Cardiac septum (tissue), 1 donor: ENCODE measurements at places on chromosomes 3 and 15. TPM values are rescaled to one million over a fixed set of nuclear protein-coding genes. Genes with fewer than 3 reads are reported as not detected.

RAD54L2 gene
- 16.5 TPM for total RNA-seq

IL17RE gene
- 1.1 TPM for total RNA-seq

SOX2 gene
- not detected for total RNA-seq

KLHL6 gene
- total RNA-seq = 2.2 TPM

TNFAIP8L3 gene
- 4.8 TPM for total RNA-seq

SNX33 gene
- 10.3 TPM for total RNA-seq

HDC gene
- 1.00 TPM for total RNA-seq

MINAR1 gene
- total RNA-seq = 0.19 TPM

MASP1 gene
- 59.7 TPM for total RNA-seq

TTC14 gene
- 18.5 TPM for total RNA-seq

LMAN1L gene
- 7.9 TPM for total RNA-seq

GOLGA8N gene
- total RNA-seq = 11.1 TPM

NOX5 gene
- total RNA-seq = not detected

TMCO5A gene
- total RNA-seq = not detected

ZNF662 gene
- total RNA-seq = 6.6 TPM

RETNLB gene
- not detected for total RNA-seq

IGDCC3 gene
- total RNA-seq = not detected

U2SURP gene
- 40.6 TPM for total RNA-seq

STOML1 gene
- 32.1 TPM for total RNA-seq

DNASE1L3 gene
- 0.67 TPM for total RNA-seq

TMEM207 gene
- total RNA-seq = not detected

RPP25 gene
- total RNA-seq = 1.8 TPM

SSUH2 gene
- 2.4 TPM for total RNA-seq

RBPMS2 gene
- total RNA-seq = 242 TPM

PLCL2 gene
- 27.0 TPM for total RNA-seq
